NCI-H510A treated with DMSO at 0.1 percent for 48 hours (cell line): ENCODE measurements at places on chromosomes 2 and 18.

GRCh38 chr2:3505771-3506170 lies 13.6 kb downstream of the ADI1 start:
- DNase-seq, result no peak

DNA sequence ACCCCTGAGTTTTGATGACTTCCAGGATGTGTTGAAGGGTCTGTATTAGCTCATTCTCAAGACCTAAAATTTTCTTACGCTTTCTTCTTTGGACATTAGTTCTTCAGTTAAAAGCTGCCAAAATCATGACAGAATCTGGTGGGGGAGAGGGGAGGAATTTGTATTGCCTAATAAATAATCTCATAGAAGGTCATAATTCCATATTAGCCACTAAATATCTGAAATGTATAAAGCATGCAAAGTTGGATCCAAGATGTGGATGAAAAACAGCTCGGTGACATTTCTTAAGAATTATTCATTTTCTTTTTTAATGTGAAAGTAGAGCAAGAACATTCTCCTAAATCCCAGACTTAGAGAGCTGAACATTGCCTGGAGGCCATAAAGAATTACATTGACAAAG lies 120.1 kb downstream of the MMADHC start:
- no peak for DNase-seq

GRCh38 chr18:59345556-59345955 lies 13.5 kb downstream of the LMAN1 start:
- DNase-seq, result no peak

DNA sequence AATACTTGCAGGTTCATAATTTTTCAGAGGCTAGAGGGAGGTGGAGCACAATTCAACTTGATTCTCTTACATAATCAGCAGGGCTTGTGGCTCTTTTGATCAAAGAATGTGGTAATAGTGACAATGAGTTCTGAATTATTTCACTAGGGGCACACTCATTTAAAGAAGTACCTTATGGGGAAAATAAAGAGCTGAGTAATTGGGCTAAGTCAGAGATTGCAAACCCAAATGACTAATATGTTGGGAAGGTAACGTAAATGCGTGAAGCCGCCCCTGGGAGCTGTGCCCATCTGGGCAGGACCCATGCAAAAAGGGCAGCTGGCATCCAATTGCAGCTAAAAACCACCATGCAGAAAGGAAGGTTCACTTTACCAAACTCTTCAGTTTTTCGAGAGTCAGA lies 35.3 kb downstream of the NCKAP5 start:
- no peak for DNase-seq

DNA sequence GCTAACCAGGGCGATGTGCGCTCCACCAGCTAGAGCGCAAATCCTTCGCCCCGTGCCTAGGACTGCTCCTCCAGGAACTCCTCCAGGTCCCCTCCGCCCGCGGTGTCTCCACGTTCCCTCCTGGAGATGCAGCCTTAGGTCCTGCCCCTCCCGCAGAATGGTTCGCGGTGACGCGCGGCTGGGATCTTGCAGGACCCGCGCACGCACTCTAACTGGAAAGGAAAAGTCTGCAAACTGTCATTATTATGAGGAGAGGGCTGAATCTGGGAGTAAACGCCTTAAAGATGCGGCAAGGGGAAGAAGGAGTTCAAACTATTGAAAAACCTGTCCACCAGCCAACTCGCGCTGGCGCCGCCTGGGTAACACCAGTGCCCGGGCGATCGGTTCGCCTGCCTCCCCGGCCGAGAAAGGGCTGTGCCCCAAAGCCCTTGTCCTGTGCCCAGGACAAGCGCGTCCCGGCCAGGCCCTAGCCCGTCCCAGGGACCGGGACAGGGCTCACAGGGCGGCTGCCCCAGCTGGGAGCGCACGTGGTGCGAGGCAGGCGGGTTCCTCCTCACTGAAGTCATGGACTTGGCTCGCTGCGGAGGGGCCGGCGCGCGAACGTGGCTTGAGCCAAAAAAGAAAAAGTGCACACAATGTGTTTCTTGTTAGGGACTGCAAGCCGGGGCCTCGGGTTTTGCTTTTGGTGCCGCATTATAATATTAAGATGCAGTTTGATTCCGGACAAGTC lies 5.5 kb upstream of the ID2 start:
- DNase-seq, result no peak

DNA sequence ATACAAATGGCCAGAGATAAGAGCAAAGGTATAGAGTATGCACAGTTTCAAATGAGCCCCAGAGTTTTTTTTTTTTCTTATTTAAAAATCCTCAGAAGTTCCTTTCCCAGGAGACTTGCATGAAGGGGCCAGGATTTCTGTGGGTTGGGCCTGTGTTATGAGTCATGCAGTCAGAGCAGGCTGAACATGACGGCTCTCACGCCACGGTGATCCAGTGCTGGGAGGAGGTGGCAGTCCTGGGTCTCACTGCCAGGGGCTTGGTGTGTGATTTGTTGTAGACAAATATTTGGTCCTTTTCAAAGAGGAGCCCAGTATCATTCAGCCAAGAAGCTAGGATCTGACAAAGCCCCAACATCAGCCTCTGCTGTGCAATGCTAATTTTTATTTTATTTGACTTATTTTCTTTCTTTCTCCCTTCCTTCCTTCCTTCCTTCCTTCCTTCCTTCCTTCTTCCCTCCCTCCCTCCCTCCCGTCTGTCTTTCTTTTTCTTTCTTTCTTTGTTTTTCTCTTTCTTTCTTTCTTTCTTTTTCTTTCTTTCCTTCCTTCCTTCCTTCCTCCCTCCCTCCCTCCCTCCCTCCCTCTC lies 10.4 kb upstream of the KCNE4 start:
- DNase-seq, result no peak

DNA sequence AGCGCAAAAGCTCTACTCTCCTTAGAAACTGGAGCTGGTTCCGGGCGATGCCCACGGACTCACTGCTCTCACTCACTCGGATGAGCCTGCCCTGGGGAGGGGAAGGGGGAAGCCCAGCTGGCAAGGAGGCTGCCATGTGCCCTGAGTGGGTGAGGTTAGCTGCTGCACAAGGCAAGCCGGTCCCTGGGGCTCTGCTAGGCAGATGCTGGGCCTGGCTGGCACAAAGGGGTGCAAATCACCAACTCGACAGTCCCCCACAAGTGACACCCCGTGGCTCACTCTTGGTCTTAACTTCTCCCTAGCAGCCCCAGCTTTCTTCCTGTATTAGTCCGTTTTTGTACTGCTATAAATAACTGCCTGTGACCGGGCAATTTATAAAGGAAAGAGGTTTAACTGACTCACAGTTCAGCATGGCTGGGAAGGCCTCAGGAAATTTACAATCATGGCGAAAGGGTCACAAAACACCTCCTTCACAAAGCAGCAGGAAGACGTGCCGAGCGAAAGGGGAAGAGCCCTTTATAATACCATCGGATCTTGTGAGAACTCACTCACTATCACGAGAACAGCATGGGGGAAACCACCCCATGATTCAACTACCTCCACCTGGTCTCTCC lies 33.2 kb downstream of the ADCY3 start:
- no peak for DNase-seq

DNA sequence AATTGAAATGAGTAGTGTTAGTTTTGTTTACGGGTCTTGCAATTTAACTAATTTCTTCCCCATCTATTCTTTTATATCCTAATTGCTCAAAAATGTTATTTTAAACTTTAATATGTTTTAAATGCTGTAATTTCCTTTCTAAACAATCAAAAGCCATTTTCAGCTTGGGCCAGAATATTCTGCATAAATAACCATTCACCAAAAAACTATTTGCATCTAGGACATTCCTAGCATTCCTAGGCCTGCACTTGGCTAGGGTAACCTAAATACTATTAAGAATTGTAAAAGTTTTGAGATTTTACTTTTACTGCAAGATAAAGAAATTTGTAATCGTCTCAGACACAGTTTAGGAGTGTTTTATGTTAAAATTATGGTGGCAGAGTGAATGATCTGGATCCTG lies 7.8 kb upstream of the ETAA1 start:
- DNase-seq, result no peak

DNA sequence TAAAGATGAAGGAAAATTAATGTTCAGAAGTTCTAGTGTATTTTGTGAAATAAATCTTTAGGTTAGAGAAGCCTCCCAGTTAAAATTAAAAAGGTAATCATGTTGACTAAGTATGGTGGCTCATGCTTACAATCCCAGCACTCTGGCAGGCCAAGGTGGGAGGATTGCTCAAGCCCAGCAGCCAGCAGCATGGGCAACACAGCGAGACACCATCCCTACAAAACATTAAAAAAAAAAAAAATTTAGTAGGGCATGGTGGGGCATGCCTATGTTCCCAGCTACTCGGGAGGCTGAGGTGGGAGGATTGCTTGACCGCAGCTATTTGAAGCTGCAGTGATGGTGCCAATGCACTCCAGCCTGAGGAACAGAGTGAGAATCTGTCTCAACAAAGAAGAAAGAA lies 17.9 kb downstream of the XPO1 start:
- DNase-seq, result no peak

DNA sequence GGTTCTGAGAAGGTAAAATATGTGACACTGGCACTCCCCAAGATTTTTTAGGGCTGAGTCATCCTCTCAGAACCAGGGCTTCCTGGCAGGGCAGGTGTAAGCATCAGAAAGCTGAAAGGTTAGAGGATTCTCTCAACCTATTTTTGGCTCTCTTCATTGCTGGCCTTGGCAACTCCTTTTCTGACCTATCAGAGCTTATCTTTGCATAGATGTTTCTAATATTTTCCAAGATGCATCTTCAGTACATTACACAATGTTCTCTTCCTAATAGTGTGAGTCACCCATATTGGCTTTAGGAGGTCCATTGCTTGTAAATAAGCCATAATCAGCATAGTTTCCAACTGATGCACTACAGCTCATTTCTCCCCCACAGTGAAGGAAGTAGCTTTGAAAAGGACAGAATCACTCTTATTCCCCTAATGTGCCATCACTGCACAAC lies 2008.4 kb upstream of the PIK3C3 start:
- no peak for DNase-seq

DNA sequence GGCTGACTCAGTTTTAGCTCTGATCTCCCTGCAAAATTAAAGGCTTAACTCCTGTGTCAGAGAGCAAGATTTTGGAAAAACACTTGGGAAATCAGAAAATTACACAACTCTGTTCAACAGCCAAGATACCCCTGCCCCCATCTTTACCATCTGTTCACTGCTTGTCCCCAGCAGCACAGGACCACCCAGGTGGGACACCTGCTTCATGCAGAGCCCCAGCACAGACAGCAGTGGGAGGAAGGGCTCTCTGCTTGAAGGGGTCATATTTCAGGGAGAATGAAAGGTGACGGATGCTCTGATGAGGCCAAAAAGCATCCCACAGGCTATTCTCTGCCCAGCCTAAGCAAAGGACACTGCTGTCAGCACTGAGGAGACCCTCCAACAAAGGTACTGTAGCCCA lies 584.6 kb upstream of the KLHL29 start:
- DNase-seq, result no peak

- DNase-seq, result peak; percentile 95
Measured at GRCh38 chr2:231714639-231715498, 6.5 kb downstream of the PTMA start.

GRCh38 chr18:7676253-7676873 lies 109.2 kb downstream of the PTPRM start:
- DNase-seq, result no peak

DNA sequence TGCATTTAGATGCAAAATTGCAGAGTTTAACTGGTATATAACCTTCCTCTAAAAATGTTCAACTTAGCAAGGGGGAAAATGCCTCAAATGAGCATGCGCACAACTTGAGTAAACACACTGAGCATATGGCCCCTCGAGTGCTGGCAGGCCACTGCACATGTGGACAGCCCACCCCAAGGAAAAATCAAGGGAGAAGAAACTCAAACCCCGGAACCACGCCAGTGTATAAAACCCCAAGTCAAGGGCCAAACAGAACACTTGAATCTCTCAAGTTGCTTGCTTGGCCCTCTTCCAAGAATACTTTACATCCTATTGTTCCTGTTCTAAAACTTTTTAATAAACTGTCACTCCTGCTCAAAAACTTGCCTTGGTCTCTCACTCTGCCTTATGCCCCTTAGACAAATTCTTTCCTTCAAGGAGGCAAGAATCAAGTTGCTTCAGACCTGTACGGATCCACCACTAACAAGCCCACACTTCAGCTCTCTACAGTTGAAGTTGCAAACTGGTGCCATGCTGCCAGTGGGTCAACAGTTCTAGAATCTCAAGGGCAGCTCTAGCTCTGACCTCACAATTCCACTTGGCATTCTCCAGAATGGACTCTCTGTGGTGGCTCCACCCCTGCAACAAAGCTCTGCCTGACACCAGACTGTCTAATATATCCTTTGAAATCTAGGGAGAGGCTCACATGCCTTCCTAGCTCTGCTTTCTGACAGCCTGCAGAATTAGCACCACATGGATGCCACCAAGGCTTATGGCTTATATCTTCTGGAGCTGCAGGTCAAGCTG lies 38.9 kb downstream of the HIBCH start:
- DNase-seq, result peak; percentile 33

DNA sequence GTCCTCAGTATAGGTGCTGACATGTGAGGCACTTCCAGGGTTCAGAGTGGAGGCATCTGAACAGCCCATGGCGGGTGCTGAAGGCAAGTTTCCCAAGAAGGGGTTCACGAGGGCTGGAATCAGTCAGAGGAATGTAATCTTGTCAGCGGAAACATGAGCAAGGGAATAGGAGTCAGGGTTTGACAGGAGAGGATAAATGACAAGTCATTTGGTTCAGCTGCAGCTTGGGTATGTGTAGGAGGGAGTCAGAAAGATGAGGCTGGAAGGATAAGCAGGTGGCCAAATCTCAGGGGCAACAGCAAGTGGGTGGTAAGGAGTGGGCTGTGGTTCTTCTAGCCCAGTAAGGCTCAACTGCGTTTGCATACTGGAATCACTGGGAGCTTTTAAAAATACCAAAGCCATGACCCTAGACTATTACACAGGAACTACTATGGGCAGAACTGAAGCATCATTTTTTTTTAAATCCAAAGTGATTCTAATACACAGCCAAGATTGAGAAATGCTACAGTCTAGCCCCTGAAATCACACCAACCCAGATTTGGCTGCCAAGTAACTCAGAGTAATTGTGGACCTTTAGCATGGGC lies 41.8 kb upstream of the NAB1 start:
- no peak for DNase-seq

- DNase-seq, result no peak
Measured at GRCh38 chr2:9137379-9138150, 69.0 kb upstream of the ASAP2 start.

- no peak for DNase-seq
Measured at GRCh38 chr18:24002479-24002878, 12.1 kb upstream of the TTC39C start.

DNA sequence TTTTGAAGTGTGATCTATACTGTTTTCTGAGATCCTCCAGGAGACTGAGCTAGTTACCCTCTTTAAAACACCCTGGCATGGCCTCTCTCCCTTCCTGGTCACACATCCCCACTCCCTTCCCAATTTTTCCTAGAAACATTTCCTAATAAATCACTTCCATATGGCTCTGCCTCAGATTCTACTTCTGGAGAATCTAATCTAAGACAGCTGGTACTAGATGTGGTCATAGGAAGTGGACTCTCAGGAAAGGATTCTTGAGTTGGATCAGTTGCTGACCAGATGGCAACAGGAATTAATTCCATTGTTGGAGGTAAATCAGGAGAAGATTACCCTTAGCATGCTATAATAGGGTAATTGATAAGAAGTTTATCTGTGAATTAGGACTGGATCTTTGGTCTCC lies 310.5 kb downstream of the SATB2 start:
- DNase-seq, result no peak
